Ovary (tissue), 10 donors: ENCODE measurements at places on chromosomes 16 and 17. TPM values are rescaled to one million over a fixed set of nuclear protein-coding genes. Genes with fewer than 3 reads are reported as not detected.

DNA sequence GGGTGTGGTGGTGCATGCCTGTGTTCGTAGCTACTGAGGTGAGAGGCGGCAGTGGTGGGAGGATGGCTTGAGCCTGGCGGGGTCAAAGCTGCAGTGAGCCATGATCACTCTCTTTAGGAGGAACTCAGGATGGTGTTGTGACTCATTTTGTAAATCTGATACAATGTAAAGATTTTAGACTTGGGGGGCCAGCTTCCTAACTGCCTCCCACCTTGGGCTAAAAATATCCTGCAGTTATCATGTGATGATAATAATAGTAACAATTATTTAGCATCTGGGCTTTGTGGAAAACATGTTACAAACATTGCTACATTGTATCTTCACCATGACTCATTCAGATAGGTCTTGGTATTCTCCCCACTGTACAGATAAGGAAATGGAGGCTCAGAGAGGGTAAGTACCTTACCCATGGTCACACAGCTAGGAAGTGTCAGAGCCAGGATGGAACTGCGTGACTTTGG is 7.4 kb downstream of the CTNS start:
- no peaks in the 10 kb centered on the region for H3K36me3 ChIP-seq
- no peaks in the 10 kb centered on the region for H3K27me3 ChIP-seq
- no peak for DNase-seq
- H3K4me3 ChIP-seq = no peak overlapping the region

DNA sequence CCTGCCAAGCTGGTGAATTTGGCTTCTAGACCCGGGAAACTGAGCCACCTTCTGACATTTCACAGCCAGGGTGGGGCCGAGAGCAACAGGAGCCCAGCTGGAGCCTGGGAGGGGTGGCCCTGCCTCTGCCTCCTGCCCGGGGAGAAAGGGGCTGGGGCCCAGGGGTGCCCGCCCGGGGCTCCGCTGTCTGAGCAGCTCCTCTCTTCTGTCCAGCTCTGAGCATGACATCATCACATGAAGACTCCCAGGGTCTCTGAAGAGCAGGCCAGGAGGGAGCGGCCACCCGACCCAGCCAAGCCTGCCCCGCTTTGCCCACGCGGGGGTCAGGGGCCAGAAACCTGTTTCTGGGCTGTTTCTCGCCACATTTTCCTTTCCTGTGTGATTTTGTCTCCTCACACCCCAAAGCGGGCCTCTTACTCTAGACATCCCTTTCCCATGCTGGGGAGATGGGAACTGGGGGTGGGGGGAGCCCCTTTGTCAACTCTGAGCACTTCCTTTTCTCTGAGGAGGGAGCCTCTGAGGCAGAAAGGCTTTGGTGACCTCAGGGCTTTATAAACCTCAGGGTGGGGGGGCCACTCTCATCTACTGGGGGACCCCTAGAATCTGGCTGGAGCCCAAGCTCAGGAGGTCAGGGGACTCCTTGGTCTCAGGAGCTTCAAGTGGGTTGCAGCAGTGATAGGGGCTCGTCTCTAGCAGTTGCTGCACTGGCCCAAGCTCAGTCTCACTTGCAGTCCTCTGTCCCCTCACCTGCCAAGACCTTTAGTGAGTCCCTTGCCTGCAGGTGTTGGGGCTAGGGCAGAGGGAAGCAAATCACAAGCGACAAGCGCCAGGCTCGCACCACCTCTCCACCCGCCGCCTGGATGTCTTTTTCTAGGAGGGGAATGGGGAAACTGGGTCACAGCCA is 7.6 kb downstream of the UBALD2 start:
- no peaks in the 10 kb centered on the region for H3K36me3 ChIP-seq
- DNase-seq = no peak
- H3K4me1 ChIP-seq = peaks cover 9% of the 10 kb centered on the region
- H3K27me3 ChIP-seq = no peaks in the 10 kb centered on the region

DNA sequence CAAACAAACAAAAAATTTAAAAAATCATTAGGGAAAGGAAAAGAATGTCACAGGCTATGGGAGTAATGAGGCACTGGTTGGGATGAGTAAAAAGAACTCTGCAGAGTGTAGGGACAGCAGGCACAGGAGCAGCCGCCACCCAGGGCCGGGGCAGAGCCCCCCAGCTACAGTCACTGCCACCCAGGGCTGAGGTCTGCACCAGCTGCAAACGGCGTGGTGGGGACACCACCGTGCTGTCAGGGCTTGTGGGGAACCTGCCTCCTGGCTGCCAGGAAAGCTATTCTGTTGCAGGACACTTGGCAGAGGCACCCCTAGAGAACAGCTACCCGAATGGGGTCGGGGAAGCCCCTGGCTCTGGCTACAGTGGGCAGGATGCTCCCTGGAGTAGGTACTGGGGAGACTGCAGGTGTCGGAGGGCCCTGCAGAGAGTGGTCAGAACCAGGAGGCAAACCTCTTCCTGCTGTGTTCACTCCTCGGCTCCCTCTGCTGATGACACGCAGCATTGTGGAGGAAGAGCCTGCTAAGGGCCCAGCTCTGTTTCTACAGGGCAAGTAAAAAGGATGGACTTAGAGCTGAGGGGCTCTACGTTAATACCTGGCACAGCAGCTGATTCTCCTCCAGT is 32.3 kb upstream of the CAPN15 start:
- no peak for DNase-seq
- no peaks in the 10 kb centered on the region for H3K36me3 ChIP-seq
- no peak overlapping the region for H3K27ac ChIP-seq
- no peaks in the 10 kb centered on the region for H3K27me3 ChIP-seq

GRCh38 chr16:4693956-4694641 is 737 bp downstream of the NUDT16L1 start:
- no peaks in the 10 kb centered on the region for H3K27me3 ChIP-seq
- H3K4me1 ChIP-seq = peaks cover 5% of the 10 kb centered on the region
- peak; percentile 65 for DNase-seq
- H3K36me3 ChIP-seq = no peaks in the 10 kb centered on the region
- H3K27ac ChIP-seq = peak overlapping the region; percentile 60

The ERCC4 gene
- total RNA-seq = 17.7 TPM

DNA sequence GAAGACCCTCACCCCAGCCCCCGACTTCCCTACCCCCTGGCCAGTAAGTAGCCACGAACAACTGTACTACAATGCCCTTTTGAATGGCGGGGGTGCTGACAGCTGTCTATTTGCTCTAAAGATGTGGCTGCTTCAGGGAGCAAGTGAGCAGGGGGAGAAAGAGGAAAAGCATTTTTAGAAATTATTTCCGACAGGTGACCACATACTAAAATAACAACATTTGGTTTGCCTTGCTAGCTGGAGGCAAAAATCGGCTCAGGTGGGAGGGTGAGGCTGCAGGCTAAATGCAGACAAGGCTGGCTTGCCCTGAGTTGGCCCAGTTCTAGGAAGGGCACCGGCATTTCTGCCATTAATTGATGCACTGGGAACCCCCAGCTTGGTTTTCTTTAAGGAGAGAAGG is 188.5 kb downstream of the XYLT1 start:
- H3K4me1 ChIP-seq = peaks cover 2% of the 10 kb centered on the region
- no peak overlapping the region for H3K4me3 ChIP-seq
- no peak overlapping the region for H3K27ac ChIP-seq
- DNase-seq = no peak
- H3K36me3 ChIP-seq = no peaks in the 10 kb centered on the region
- no peaks in the 10 kb centered on the region for H3K27me3 ChIP-seq

DNA sequence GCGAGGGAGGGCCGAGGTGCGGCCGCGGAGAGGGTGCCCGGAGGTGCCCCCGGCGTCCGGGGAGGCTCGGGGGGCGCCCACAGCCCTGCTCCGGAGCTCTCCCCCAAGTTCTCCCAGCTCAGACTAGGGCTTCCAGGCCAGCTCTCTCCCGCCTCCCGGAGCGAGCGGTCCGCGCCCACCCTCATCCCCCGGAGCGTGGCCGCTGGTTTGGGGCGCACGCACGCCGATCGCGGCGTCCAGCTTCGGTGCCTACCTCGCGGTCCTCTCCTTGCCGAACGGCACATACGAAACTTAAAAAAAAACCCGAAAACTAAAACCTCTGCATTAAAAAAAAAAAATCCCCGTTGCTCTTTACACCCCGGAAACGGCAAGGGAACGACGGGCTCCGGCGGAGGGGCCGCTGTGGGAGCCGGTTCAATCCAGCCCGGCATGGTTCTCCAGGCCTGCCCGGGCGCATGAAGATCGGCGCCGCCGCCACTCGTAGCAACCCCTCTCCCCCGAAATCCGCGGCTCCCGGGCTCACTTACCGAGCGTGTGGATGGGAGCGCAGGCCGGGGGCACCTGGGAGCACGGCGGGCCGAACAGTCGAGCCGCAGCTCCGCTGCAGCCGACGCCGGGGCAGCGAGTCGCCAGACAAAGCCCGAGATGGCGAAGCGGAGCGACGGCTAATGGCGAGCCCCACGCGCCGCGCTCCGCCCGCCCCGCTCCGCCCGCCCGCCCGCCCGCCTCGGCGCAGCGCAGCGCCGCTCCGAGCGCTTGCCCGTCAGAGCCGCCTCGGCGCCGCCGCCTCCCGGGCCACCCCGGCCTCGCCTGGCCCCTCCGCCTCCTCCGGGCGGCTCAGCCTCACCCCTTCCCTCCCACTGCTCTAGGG is 973 bp upstream of the UBTF start:
- H3K4me1 ChIP-seq = peaks cover 20% of the 10 kb centered on the region
- H3K27ac ChIP-seq = peak overlapping the region; percentile 99
- H3K27me3 ChIP-seq = no peaks in the 10 kb centered on the region
- DNase-seq = peak; percentile 48

- no peak for DNase-seq
- no peaks in the 10 kb centered on the region for H3K36me3 ChIP-seq
- H3K27ac ChIP-seq = peak overlapping the region; percentile 86
- peaks cover 17% of the 10 kb centered on the region for H3K4me1 ChIP-seq
These were observed 631 bp downstream of the NLRC5 start for GRCh38 chr16:56989988-56990387.

DNA sequence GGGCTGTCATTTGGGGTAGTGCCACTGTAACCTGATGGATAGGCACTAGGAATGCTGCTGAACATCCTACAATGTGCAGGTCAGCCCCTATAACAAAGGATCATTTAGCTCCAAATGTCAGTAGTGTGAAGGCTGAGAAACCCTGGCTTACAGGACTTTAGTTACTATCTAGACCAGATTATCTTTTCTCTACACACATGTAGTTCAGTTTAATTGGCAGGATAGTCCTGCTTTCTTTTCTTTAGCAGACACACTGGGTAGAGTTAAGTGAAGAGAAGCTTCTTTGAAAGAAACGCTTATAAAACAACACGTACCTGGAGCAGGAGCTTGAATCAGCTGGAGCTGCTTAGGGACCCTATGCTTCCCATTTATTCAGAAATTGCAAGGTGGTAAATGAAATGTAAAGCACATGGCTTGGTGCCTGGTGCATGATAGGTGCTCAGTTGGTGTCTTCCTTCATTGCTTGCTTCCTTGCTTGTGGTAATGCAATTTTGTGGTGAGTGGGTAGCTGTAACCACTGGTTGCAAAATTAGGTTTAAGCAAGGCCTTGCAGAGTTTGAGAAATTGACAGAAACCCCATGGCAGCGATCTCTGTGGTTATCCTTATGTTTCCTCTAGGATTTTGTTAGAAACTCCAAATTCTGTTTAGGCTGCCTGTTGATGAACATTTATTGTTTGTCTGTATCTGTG is 9.4 kb downstream of the METTL9 start:
- H3K27me3 ChIP-seq = no peaks in the 10 kb centered on the region
- no peaks in the 10 kb centered on the region for H3K36me3 ChIP-seq
- H3K4me3 ChIP-seq = no peak overlapping the region
- H3K4me1 ChIP-seq = peaks cover 7% of the 10 kb centered on the region

GRCh38 chr17:8818047-8818446 is 18.9 kb upstream of the MFSD6L start:
- H3K4me1 ChIP-seq = no peaks in the 10 kb centered on the region
- DNase-seq = no peak
- H3K27ac ChIP-seq = no peak overlapping the region
- no peaks in the 10 kb centered on the region for H3K36me3 ChIP-seq
- no peaks in the 10 kb centered on the region for H3K27me3 ChIP-seq
- no peak overlapping the region for H3K4me3 ChIP-seq

DNA sequence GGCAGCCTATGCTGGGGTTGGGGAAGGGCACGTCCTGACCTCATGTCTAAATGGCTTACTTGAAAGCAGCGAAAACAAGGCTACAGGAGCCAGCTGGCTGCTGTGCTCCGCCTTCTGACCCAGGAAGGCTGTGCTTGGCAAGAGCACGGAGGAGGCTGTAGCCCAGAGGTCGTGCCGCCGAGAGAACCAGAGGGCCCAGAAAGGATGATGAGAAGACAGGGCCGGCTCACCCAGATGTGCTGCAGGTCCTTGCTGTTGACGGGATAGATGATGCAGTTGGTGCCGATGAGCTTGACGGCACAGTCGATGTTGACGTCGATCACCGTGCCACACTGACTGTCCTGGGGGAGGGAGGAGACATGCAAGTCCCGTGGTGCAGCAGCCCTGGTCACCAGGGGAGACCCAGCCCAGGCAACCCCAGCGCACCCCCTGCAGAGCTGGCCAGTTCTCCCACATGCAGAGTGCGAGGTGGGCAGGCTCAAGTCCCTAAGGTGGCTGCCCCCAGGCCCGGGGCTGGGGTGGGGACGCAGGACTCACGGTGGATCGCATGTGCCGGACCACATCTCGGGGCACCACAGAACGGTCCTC is 20.7 kb downstream of the SPHK1 start:
- no peaks in the 10 kb centered on the region for H3K27me3 ChIP-seq
- no peak overlapping the region for H3K4me3 ChIP-seq
- DNase-seq = peak; percentile 79
- no peaks in the 10 kb centered on the region for H3K36me3 ChIP-seq

GRCh38 chr17:520447-521182 is 168.0 kb upstream of the RPH3AL start:
- H3K4me3 ChIP-seq = no peak overlapping the region
- DNase-seq = no peak
- H3K27me3 ChIP-seq = no peaks in the 10 kb centered on the region
- H3K36me3 ChIP-seq = no peaks in the 10 kb centered on the region

GRCh38 chr17:10327640-10328039 is 45.2 kb downstream of the MYH13 start:
- no peaks in the 10 kb centered on the region for H3K4me1 ChIP-seq
- H3K36me3 ChIP-seq = no peaks in the 10 kb centered on the region
- DNase-seq = peak; percentile 87
- no peaks in the 10 kb centered on the region for H3K27me3 ChIP-seq

The ABCC12 gene
- not detected for total RNA-seq

The RHBDF1 gene
- 23.5 TPM for total RNA-seq

DNA sequence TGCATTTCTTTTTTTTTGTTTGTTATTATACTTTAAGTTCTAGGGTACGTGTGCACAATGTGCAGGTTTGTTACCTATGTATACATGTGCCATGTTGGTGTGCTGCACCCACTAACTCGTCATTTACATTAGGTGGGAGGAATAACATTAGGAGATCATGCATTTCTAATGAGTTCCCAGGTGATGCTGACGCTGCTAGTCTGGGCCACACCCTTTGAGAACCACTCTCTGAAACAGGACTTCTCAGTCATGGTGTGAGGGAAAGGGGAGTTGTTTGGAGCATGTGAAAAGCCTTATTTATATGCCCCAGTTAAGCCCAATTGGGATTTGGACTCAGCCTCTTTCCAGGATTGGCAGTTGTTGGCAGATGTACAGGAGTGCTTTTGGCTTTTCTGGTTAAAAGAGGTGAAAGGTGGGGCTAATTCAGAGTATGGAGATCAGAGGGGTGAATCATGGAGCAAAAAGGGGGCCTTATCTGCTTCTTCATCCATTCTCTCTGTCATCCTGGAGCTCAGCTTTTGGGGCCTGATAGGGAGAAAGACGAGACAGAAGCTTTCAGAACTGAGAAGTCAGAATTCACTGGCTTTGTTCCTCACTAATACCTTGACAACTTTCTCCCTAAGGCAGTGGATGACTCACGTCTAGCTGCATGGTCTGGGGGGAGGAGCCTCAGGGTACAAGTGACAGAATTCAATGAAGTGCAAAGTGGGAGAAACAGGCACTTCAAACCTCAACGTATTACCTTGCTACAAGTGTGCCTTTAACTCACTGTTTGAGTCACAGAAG is 180.0 kb upstream of the CACNG3 start:
- no peak overlapping the region for H3K4me3 ChIP-seq
- H3K27ac ChIP-seq = no peak overlapping the region
- no peaks in the 10 kb centered on the region for H3K36me3 ChIP-seq
- no peaks in the 10 kb centered on the region for H3K27me3 ChIP-seq
- H3K4me1 ChIP-seq = no peaks in the 10 kb centered on the region

The NLRC3 gene
- total RNA-seq = 0.10 TPM
